ENCODE measurements at places on chromosomes 4 and X.

GRCh38 chr4:8192748-8193738, 6.0 kb upstream of the SH3TC1 start:
- DNase-seq, result no peak

DNA sequence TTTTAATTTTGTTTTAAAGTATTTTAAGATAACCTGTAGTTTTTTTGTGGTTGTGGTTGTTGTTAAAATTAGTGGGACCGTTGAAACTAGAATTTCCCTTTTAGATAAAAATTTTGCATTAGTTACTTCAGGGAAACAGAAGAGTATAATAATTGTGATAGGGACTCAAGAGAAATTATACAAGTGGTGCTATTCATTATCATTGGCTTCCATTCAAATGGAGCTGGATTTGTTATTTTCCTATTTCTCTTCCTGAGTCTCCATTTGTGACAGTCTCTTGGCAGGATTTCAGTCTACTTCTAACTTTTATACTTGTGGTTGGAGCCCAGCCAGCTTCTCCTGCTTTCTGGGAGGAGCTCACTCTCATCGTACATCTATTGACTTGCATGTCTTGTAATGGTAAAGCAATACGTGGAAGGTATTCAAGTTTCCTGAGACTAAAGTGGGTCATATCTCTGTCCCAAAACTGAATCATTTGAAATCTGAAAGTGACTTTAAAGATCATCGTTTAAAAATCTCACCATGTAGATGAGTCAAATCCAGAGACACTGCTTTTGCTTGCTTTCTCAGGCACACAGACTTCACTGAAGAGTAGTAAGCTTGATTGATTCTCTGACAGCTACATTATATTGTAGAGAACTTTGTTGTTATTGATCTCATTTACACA, 155.8 kb downstream of the RPA4 start:
- DNase-seq, result no peak

GRCh38 chr4:102779204-102779603, 18.4 kb upstream of the MANBA start:
- no peak for DNase-seq

- DNase-seq, result no peak
Measured at GRCh38 chrX:69424161-69424560, 80.0 kb upstream of the NALF2 start.

DNA sequence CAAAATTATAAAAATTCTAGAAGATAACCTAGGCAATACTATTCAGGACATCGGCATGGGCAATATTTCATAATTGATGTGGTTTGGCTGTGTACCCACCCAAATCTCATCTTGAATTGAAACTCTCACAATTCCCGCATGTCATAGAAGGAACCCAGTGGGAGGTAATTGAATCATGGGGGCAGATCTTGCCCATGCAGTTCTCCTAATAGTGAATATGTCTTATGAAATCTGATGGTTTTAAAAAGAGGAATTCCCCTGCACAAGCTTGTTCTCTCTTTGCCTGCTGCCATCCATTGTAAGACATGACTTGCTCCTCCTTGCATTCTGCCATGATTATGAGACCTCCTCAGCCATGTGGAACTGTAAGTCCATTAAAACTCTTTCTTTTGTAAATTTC, 77.7 kb downstream of the DDX60 start:
- no peak for DNase-seq

DNA sequence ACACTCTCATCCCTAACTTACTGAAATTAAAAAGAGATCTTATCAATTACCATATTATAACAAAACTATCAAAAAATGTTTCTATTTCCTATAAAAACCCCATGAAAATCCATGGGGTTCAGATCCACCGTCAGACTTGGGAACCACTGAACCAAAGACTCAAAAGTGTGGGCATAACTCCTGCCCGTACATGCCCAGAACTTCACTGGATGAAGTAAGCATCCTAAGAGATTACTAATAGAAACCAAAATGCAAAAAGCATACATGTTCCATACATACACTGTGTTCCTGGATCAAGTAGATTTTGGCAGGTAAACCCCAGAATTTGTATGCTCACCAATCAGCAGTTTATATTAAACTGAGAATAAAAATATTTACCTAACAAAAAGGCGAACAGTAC, 66.1 kb downstream of the PRSS12 start:
- no peak for DNase-seq

GRCh38 chr4:69049860-69050259, 46.4 kb upstream of the UGT2B7 start:
- DNase-seq, result no peak

DNA sequence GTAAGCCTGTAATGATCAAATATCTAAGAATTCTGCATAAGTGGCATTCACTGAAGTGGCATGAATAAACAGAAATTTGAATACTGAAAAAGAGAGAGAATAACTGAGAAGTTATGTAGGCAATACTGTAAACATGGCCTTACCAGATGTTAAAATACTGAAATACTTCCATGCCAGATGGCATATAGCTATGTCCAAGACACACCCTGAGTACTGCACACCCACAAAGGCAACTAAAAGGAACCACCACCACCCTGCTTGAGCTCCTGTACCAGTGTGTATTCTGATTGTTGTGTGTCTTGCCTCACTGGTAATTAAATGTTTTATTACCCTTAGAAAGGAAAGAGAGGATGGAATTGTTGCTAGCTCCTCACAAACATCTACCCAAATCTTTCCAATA, 192.1 kb downstream of the ADAMTS3 start:
- DNase-seq, result no peak

DNA sequence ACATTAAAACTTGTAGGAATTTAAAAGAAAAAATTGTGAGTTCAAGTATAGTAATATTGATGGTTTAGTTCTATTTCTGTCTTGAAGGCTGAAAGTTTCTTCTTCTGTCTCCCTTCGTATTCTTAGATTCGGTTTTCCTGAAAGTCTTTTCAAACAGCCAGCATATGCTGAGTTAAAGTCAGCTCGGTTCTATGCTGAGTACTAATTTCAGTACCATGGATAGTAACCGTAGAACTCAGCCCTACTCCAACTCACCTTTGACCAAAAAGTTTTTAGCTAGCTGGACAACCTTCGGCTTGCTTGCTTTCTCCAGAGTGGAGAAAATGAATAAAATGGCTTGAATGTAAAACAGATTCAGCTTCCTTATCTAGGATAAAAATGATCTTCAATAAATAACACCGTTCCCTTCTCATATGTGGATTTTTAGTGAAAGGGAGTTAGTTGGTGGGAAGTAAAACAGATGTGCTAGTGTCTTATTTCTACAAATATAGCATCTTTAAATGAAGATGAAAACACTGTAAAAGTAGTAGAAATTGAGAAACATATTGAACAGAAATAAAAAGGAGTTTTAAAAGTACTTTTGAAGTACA, 5.2 kb downstream of the POU4F2 start:
- DNase-seq, result no peak

DNA sequence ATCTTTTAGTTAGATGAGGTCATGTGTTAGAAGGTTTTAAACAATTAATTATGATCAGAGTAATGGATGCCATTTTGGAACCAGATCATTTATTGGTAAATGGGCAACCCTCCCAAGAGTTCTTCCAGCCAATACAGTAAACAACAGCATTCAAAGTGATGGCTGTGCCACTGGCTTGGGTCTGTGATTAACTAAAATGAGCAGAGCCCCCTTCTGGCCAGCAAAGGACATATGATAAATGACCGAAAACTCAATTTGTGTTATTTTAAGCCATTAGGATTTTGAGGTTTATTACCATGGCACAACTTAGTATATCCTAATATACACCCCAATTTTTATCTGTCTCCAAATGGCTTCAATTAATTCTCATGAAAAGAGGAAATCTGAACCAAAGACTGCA, 90.8 kb upstream of the NPFFR2 start:
- no peak for DNase-seq

DNA sequence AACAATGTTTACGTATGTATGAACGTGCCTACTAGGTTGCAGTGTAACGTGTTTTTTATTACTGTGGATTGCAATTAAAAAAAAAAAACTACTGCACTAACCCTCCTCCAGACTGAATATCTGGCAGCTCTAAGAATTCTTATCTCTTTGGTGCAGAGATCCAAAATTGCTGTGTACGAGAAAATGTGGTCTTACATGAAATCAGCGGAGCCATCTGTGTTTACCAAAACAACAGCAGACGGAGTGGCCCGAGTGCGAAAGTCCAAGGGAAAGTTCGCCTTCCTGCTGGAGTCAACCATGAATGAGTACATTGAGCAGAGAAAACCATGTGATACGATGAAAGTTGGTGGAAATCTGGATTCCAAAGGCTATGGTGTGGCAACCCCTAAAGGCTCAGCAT, 268.1 kb downstream of the THOC2 start:
- no peak for DNase-seq

GRCh38 chr4:181870326-181870725, 372.9 kb upstream of the TENM3 start:
- DNase-seq, result no peak

- no peak for DNase-seq
Measured at GRCh38 chrX:130296743-130297142, 28.0 kb upstream of the ZNF280C start.

- no peak for DNase-seq
Measured at GRCh38 chr4:7412554-7412912, 22.2 kb downstream of the PSAPL1 start.

- DNase-seq, result no peak
Measured at GRCh38 chrX:124275182-124275894, 57.1 kb upstream of the TEX13D start.

- DNase-seq, result no peak
Measured at GRCh38 chr4:123747016-123747415, 350.4 kb downstream of the SPRY1 start.

DNA sequence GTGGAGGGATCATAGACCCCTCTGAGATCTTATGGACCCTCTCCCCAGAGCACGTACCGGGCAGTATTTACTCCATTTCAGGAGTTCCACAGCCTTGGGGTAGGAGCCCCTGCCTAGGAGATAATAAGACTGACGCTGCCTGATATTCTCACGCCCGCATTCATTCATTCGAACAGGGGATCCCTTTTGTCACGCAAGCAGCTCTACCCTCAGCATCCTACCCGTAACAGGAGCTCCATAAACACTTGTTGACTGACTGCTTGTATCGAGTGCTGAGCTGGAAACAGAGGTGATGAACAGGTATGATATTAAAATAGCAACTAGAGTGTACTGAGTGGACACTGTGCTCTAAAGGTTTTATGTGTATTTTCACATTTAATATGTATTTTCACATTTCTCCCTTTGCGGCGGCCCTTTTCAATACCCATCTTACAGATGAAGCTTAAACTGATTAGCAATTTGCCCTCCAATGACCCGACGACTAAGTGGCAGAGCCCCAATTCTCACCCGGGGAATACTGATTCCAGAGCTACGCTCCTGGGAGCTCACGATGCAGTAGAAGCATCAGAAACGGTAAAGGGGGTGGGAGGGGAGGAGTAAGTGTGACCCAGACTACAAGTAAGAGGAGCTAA, 888 bp downstream of the RAB28 start:
- DNase-seq, result no peak

DNA sequence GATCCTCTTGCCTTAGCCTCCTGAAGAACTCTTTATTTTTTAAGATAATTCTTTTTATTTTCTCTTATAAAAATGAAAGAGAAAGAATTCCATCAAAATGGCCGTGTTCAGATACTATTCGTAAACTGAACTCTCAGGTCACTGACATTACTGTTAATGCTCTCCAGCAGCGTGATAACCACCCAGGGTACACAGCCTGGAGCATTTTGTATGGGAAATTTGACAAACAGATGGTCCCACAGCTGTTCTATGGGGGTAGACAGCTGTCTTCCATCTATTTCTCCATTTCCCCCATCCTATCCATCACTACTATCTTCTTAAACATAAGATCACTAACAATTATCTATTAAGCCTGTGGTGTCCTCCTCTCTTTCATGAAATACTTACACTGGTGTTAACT, 47.8 kb downstream of the SYNPO2 start:
- no peak for DNase-seq

DNA sequence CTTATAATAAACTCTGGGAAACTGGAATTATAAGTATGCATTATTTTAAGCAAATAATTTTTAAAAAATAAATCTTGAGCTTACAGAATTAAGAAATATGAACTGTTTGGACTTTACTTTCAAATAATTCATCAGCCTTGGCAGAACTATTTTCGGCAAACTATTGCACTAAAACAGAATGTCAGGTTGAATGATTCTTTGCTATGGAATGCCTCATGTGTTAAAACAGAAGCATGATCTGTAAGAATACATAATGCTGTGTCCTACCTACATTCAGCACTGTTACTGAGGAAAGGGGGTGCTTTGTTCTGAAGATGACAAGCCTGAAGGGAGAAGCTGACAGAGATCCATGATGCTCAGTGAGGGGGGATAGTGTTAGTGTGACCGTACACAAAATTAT, 55.6 kb upstream of the EXOC1L start:
- no peak for DNase-seq

- DNase-seq, result no peak
Measured at GRCh38 chr4:4868758-4869723, 9.6 kb downstream of the MSX1 start.

DNA sequence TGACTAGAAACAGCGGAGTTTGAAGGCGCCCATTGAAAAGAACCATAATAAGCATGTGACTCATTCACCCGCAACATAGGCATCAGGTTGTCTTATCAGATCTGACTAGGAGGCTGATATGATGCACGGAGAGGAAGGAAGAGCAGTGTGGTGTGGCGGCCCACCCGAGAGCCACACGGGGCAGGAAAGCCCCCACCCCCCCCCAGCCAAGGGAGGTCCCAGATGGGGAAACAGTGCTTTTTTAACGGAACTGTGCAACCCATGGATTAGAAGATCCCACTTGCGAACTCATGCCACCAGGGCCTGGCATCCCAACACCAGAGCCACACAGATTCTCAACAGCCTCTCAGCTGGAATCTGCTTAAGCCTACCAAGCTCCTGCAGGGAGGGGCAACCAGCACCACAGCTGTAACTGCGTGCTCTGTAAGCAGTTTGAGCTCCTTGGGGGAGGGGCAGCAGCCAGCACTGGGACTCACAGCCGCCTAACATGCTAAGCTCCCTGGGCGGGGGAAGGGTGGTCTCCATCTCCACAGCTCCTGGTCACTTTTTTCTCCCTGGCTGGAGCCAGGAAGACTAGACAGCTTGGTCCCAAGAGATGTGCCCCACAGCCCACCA, 466.2 kb downstream of the PDGFC start:
- DNase-seq, result no peak

- DNase-seq, result no peak
Measured at GRCh38 chr4:74822603-74823002, 28.3 kb upstream of the BTC start.

DNA sequence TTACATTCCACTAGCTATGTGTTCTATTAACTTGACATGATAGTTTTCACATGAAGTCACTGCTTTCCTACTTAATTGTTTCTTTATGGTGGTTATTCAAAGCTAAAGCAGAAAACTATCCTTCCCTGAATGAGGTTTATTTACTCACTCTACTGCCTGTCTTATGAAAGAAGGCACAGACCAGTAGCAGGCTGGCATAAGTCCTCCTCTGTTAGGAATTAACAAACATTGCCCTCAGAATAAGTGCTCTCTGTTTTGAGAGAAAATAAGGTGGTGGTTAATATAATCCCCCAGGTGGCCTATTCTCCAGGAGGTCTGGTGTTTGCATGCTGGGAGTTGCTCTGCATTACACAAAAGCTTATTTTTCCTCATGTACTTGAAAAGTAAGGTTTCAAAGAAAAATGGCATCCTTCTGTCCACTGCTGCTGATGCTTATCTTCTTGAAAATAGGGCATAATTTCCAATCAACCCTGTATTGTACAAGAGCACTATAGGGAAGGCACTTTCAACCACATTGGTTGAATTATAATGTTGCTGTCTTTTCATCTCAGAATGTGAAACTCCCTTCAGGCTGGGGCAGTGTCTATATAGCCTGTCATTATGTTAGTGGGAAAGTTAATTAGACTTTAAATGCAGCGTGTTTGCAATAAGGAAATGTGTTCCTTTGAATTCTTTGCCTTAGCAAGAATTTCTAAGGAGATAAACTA, 119.7 kb upstream of the TBC1D9 start:
- DNase-seq, result no peak
